IgD-negative memory B cell (primary cell): ENCODE measurements at places on chromosomes 16 and 17. TPM values are rescaled to one million over a fixed set of nuclear protein-coding genes. Genes with fewer than 3 reads are reported as not detected.

The PIK3R5 gene
- polyA plus RNA-seq: 30.7 TPM

The IST1 gene
- polyA plus RNA-seq: 161 TPM

The SLC9A5 gene
- 0.75 TPM for polyA plus RNA-seq

The PMFBP1 gene
- 0.11 TPM for polyA plus RNA-seq

The ZKSCAN2 gene
- 1.4 TPM for polyA plus RNA-seq

The SLC35G6 gene
- polyA plus RNA-seq: not detected

The CPHXL2 gene
- 0.18 TPM for polyA plus RNA-seq

The SLC47A2 gene
- polyA plus RNA-seq: 0.15 TPM

The IGF2BP1 gene
- not detected for polyA plus RNA-seq

The FOXC2 gene
- polyA plus RNA-seq: not detected

The CTRB1 gene
- polyA plus RNA-seq: not detected

The TBC1D3E gene
- not detected for polyA plus RNA-seq

The SLC38A8 gene
- polyA plus RNA-seq: not detected

The HOXB9 gene
- not detected for polyA plus RNA-seq

The FAM117A gene
- polyA plus RNA-seq: 81.6 TPM

The ZP2 gene
- polyA plus RNA-seq: not detected

The XAF1 gene
- polyA plus RNA-seq: 76.2 TPM

The ITGAX gene
- polyA plus RNA-seq: 6.2 TPM

The UTS2R gene
- polyA plus RNA-seq: not detected

The ZNF652 gene
- 29.3 TPM for polyA plus RNA-seq

The UBFD1 gene
- 12.4 TPM for polyA plus RNA-seq

The PARN gene
- polyA plus RNA-seq: 53.5 TPM

The PRSS27 gene
- not detected for polyA plus RNA-seq

The PIGQ gene
- polyA plus RNA-seq: 18.9 TPM

The RASL10B gene
- polyA plus RNA-seq: not detected

The ABCA8 gene
- not detected for polyA plus RNA-seq

The CCDC144A gene
- polyA plus RNA-seq: not detected

The AMZ2 gene
- 80.0 TPM for polyA plus RNA-seq

The HSPB9 gene
- polyA plus RNA-seq: 0.15 TPM

The CTF1 gene
- polyA plus RNA-seq: not detected

The EME1 gene
- not detected for polyA plus RNA-seq

The KDM6B gene
- 1.9 TPM for polyA plus RNA-seq

The CD300E gene
- polyA plus RNA-seq: 0.11 TPM

The HSD17B1 gene
- 0.39 TPM for polyA plus RNA-seq

The AIPL1 gene
- polyA plus RNA-seq: not detected

The TPPP3 gene
- not detected for polyA plus RNA-seq

The CCL17 gene
- polyA plus RNA-seq: not detected

The GAST gene
- not detected for polyA plus RNA-seq

The FGF11 gene
- polyA plus RNA-seq: not detected

The ATAD5 gene
- 1.7 TPM for polyA plus RNA-seq

The OR1F1 gene
- polyA plus RNA-seq: not detected

The KRT36 gene
- polyA plus RNA-seq: not detected

The MFAP4 gene
- polyA plus RNA-seq: not detected

The TMEM235 gene
- not detected for polyA plus RNA-seq

The HYDIN gene
- not detected for polyA plus RNA-seq

The SLC22A31 gene
- polyA plus RNA-seq: not detected

The BPTF gene
- 21.6 TPM for polyA plus RNA-seq

The COL1A1 gene
- polyA plus RNA-seq: 0.74 TPM

The KRTAP3-2 gene
- polyA plus RNA-seq: not detected

The NAGLU gene
- 14.4 TPM for polyA plus RNA-seq

The ZDHHC1 gene
- polyA plus RNA-seq: 0.33 TPM

The ASPA gene
- polyA plus RNA-seq: not detected

The NHLRC4 gene
- 4.5 TPM for polyA plus RNA-seq

The EPX gene
- not detected for polyA plus RNA-seq
